ENCODE measurements at places on chromosomes 1 and 21.
A peak's percentile ranks its signal among the peaks of the same experiment; 100 is the strongest.

DNA sequence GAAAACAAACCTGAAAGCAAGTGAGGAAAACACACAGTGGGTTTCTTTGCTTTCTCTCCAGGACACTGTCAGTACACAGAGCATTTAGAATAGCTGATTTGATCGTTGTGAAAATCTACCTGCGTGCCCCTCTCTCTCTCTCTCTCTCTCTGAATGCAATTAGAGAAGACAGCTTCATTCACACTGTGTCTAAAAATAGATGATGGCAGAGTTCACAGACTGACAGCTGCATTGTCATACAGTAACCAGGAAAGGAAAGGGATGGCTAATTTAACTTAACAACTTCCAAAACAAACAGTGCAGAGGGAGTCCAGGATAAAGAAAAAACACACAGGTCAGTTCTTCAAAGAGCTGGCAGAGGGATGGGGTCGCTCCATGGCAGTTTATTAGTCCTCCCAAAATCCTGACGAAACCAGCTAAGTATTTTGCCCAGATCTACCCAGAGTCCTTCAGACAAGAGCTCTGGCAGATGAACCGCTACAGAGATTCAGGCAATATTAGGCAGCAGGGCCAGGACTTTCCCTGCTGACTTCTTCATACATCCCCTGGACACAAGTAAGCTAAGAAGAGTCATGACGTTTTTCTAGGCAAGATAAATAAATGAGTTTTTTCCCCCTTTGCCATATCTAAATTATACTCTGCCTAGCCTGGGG is 58.9 kb downstream of the WLS start:
- no peak for DNase-seq

DNA sequence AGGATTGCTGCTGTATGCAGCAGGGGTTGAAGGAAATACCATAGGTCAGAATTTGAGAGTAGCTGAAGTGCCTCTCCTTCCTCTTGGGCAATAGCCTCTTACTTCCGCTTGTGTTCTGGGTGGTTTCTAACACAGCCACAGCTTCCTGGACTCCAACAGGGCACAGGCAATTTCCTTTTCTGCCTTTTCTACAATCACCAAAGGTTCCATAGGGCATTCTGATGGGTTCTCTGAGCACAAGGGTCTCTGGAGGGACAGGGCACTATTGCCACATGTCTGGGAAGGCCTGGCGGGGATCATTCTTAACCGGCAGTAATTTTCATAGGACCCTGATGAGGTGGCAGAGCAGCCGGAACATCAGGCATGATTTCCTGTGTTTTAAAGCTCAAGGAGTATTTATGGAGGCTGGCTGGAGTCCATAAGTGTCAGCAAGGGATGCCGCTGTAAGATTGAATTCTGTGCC is 5.5 kb upstream of the AGTRAP start:
- DNase-seq: no peak

- DNase-seq: no peak
These were observed 672.8 kb downstream of the LMO4 start for GRCh38 chr1:88001460-88001859.

- DNase-seq: no peak
These were observed 10.3 kb downstream of the ACTRT2 start for GRCh38 chr1:3031401-3032221.

DNA sequence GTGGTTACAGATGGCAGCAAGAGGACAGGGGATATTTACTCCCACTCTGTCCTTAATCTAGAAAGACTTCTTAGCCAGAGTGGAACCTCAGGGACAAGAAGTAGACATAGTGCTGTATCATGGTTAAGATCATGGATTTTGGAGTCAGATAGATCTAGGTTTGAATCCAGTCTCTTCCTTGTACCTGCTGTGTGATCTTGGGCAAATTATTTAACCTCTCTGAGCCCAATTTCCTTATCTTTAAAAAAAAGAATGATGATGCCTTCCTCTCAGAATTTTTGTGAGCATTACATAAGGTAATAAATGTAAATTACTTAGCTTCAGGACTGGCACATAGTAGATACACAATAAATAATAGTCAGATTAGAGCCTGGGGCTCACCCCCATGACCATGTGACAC is 78.4 kb downstream of the TAS1R2 start:
- DNase-seq: no peak

GRCh38 chr1:163875200-163875926 is 553.6 kb downstream of the NUF2 start:
- no peak for DNase-seq

- DNase-seq: no peak
These were observed 208.2 kb upstream of the KIAA0040 start for GRCh38 chr1:175400766-175401165.

DNA sequence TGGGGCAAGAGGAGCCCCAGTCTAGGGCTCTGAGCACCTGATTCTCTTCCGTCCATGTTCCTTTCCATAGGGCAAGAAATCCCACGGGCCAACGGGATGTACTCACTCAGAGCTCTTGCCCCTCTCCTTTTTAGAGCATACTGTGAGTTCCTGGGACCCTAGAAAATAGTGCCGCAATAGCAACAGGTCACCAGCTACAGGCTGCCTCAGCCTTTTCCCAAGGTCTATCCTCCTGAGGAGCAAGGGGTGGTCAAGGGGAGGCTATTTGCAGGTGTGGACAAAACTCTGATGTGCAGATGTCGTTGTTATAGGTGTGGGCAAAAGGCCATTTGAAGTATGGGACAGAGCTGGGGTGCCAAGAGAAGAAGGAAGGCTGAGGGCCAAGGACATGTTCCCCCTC is 1.6 kb upstream of the QSOX1 start:
- DNase-seq: no peak

DNA sequence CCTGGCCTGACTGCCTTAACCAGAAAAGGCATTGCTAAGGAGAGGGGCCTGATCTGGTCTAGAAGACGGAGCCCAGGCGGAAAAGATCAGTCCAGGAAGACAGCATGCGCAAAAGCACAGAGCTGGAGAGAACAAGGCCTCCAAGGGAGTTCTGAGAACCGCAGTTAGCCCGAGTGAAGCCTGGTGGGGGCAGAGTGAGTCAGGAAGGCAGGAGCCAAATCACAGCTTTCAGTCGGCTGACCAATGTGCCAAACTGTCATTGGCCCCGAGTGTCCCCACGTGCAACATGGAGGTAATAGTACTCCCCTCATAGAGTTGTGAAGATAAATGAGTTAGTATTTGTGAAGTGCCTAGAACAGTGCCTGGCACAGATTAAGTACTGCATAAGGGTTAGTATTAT is 1.2 kb upstream of the TSPAN2 start:
- DNase-seq: no peak

- DNase-seq: no peak
These were observed 65.6 kb downstream of the PCBP3 start for GRCh38 chr21:45709173-45709572.

- no peak for DNase-seq
These were observed 254.4 kb downstream of the AKT3 start for GRCh38 chr1:243595527-243596210.

GRCh38 chr1:108079440-108080025 is 114.6 kb upstream of the VAV3 start:
- DNase-seq: no peak

- DNase-seq: no peak
These were observed 254.4 kb upstream of the GJB5 start for GRCh38 chr1:34500451-34500850.

DNA sequence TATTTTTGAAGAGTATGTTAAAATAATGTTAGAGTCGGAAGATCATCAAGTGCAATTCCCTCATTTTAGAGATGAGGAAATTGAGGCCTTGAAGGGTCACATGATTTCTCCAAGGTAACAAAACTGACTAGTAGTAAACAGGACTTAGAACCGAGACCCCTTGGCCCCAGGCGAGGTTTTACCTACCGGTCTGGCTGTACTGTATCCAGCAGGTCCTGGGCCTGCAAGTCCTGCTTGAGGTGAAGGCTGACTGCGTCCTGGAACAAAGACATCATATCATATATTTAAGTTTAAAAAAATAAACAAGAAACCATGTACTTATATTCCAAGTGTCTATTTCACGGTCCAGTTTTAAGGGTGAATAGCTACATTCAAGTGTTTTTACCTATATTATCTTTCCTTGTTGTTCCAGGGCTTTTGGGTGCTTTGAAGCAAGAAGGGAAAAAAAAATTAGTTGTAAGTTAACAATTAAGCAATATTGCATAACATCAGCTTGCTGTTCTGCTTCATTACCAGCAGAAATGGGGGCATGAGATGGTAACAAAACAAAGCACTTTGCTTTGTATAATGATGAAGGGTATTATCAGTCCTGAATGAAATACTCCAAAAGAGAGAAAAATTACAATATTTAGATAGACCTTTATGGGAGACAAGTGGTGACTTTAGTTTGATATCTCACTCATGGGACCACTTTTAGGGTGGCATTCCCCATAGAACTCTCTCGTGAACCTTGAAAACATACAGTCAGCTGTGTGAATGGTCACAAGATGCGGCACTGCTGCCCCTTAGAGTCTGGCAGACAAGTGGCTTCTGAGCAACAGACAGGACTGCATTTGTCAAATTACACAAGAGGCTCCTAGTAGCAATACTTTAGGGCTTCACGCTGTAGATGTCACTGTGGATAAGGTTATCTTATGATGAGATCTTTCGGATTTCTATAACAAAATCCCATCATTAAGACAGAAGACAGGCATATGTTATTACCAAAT is 29.8 kb upstream of the CFAP298 start:
- DNase-seq: no peak

GRCh38 chr1:17561247-17561548 is 21.7 kb downstream of the ARHGEF10L start:
- peak; percentile 32 for DNase-seq

- no peak for DNase-seq
These were observed 28.9 kb downstream of the LEPR start for GRCh38 chr1:65449214-65449823.

DNA sequence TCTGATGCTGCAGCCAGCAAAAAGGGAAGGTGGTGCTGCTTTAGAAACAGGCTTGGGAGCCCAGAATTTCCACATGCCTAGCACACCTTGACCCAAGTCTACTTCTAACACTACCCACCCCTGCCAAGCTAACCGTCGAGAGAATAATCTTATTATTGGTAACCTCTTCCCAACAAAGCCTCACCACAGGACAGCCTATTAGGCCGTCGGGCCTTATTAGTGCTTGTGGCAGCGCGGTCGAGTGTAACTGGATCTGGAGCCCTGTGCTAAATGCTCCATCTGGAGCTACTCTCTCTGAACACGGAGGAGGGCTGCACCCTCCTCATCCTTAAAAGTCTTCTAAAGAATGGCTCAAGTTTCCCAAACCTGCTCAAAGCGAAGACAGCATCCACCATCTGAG is 165.5 kb upstream of the NFIA start:
- no peak for DNase-seq

GRCh38 chr1:155952505-155952890 is 11.1 kb downstream of the RXFP4 start:
- no peak for DNase-seq

- DNase-seq: no peak
These were observed 200.5 kb downstream of the CAMTA1 start for GRCh38 chr1:6985549-6986276.
